ENCODE measurements at places on chromosomes 11 and 22. TPM values are rescaled to one million over a fixed set of nuclear protein-coding genes. Genes with fewer than 3 reads are reported as not detected.

Gene KCNJ5
- not detected for total RNA-seq

Gene TH
- total RNA-seq, result not detected

Gene WNT7B
- not detected for total RNA-seq

Gene DRICH1
- total RNA-seq, result not detected

Gene POU2AF2
- not detected for total RNA-seq

- DNase-seq, result no peak
Observed at GRCh38 chr11:65066805-65067291, 8.5 kb upstream of the NAALADL1 start.

DNA sequence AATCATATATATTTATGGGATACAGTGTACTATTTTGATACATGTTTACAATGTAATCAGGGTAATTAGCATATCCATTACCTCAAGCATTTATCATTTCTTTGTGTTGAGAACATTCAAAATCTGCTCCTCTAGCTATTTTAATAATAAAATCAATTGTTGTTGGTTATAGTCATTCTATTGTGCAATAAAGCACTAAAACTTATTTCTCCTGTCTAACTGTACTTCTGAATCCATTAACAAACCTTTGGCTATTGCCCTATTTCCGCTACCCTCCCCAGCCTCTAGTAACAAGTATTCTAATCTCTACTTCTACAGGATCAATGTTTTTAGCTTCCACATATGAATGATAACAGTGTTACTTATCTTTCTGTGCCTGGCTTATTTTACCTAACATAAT lies 15.3 kb upstream of the USP2 start:
- DNase-seq, result no peak

GRCh38 chr11:22677153-22677903 lies 10.9 kb downstream of the GAS2 start:
- DNase-seq, result no peak

DNA sequence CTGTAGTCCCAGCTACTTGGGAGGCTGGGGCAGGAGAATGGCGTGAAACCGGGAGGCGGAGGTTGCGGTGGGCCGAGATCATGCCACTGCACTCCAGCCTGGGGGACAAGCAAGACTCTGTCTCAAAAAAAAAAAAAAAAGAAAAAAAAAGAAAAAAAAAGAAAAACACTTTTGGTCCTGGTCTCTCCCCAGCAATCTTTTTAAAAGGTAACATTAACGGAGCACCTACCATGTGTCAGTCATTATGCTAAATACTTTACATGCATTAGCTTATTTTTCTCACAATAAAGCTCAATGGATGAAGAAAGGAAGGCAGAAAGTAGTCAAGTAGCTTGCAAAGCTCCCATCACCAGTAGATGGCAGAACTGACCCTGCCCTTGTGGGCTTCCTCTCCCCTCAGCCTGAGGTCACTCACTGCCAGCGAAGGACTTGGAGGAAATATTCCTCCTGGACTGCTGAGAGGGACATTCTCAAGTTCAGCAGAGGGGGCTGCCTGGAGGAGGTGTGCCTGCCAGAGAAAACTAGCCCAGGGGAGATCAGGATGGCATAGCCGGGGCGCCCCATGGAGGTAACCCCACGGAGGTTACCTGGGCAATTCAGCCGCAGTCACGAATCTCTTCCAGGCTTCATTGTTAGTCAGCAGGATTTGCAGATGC lies 15.5 kb downstream of the APOL3 start:
- no peak for DNase-seq

GRCh38 chr11:121059605-121060004 lies 35.7 kb downstream of the TBCEL start:
- DNase-seq, result no peak

DNA sequence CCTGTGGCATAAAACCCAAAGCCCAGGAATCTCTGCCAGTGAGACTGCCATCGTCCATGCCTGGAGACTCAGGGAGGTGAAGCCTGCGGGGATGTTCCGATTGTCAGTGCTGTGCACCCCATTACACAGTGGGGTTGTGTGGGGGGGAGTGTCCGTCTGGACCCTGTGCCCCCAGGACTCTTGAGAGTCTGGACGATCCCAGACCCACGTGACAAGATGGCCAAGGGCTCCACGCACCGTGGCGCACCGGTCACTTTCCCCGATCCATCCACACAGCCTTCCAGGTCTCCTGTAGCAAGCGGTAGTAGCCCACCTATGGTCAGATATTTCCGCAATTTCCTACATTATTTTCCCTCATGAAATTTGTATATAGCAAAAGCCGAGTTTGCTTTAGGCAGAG lies 20.9 kb upstream of the NRGN start:
- DNase-seq, result no peak

DNA sequence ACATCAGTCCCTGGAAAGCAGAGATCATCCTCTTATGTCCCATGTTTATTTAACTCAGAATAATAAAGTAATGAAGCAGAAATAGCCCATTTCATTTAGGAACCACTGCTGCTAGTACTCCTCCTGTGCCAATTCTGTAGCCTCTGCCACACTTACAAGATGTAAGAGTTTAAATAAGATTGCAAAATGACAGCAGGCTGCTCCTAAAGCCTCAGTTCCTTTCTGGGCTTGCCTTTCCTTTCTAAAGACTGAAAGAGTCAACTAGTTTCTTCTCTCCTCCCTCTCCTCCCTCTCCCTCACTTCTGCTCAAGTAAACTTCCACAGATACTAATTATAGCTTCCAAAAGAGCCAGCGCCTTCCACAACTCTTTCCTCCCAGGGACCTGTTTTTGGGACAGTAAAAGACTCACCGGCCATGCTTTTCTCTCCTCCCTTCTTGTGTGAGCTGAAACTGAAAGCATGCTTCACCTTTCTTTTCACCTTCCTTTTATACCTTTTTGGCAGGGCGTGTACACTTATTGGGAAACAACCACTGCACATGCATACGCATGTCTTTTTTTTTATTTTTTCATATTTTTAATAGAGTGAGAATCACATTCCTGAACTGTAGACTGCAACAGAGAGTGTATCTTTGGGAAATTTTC lies 26.1 kb upstream of the CARD16 start:
- no peak for DNase-seq

DNA sequence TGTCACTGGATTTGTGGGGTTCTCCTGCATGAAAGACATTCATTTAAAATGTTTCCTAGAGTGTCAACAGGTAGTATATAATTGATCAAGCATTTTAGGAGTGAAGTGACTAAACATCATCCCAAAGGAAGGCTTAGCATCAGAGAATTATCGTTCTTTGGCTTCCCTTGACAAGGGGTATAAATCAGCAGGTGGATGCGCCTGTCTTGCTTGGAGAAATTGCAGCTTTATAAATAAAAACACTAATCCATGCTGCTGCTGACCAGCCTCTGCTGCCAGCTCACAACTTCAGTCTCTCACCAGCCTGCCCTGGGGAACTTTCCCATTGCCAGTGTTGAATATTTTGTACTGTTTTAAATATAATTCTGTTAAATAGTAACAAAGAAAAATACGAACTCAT lies 1184.7 kb upstream of the TENM4 start:
- DNase-seq, result no peak

GRCh38 chr22:31861226-31861840 lies 83.0 kb upstream of the YWHAH start:
- no peak for DNase-seq

GRCh38 chr11:99015634-99016454 lies 4.9 kb upstream of the CNTN5 start:
- no peak for DNase-seq

GRCh38 chr11:12556788-12557384 lies 117.3 kb upstream of the TEAD1 start:
- DNase-seq, result no peak

DNA sequence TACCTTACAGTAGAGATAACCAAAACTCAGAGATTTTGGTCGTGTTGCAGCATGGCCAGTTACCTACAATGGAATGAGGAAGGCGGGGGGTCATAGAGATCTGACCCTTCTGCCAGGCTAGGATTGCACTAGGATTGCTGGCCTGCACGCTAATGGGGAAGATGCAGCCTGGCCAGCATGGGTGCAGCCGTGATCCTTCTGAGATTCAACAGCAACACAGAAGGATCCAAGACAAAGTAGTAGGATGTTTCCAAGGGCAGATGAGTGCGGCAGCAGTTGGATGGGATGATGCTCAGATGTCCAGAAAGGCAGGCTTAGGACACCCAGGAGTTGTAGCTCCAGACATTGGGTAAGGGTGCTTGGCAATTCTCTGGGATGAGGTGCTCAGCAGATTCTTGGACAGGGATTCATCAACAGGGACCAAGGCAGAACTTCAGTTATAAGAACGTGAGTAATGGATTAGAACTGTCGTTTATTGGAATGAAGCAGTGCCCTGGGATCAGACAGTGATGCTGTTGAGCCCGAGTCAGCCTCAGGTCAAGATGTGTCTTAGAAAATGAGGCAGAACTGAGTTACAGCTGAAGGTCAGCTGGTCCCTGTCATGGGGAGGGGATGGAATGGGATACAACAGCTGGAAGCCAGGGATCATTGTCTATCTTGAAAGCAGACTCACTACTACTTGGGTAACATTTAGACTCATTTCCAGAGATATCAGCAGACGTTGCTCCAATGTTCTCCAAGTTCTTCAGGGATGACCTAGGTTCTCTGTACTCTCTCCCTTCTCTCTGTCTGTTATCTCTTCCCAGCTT lies 71.0 kb downstream of the PARVA start:
- DNase-seq, result no peak
